Activated T-cell treated with anti-CD3 and anti-CD28 coated beads, Interleukin-2, amount 50 U/mL, for 24 hours (primary cell): ENCODE measurements at places on chromosomes 7 and 10.

DNA sequence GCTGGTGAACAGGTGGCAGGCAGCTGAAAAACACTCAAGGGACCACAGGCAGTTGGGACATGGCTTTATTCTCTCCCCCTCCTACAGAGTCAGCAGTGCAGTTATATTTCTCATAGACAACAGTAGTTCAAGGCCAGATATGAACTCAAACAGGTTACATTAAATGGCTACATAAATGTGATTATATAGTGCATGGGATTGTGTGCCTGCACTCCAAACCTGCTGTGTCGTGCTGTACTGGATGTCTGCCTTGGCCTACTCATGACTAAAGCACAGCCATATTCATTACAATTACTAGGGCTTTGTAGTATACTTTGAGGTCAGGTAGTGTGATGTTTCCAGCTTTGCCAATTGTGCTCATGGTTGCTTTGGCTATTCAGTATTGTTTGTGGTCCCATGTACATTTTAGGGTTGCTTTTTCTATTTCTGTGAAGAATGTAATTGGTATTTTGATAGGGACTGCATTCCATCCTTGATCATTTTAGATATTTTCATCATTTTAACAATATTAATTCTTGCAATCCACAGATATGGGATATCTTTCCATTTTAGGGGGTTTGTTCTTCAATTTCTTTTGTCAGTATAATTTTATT is 393.6 kb downstream of the CNTNAP2 start:
- DNase-seq, result no peak

- no peak for DNase-seq
Observed at GRCh38 chr7:117435475-117436043, 8.3 kb upstream of the ASZ1 start.

- no peak for DNase-seq
Observed at GRCh38 chr7:44087911-44088838, 5.8 kb upstream of the POLM start.

- DNase-seq, result no peak
Observed at GRCh38 chr10:129972966-129973673, 9.0 kb upstream of the EBF3 start.

DNA sequence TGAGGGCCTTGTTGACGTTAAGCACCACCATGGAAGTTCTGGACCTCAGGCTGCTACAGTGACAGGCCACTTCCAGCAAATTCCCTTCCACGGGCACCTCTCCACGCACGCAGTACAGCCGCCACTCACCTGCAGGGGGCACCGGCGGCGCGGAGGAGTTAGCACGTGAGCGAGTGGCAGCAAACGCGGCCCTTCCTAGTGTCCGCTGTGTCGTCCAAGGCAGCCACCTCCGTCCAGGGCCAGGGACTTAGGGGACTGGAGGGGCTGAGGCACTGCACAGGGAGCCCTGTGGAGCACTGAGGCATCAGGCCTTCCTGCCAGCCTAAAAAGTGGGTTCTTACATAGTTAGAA is 164.4 kb downstream of the SVIL start:
- no peak for DNase-seq

DNA sequence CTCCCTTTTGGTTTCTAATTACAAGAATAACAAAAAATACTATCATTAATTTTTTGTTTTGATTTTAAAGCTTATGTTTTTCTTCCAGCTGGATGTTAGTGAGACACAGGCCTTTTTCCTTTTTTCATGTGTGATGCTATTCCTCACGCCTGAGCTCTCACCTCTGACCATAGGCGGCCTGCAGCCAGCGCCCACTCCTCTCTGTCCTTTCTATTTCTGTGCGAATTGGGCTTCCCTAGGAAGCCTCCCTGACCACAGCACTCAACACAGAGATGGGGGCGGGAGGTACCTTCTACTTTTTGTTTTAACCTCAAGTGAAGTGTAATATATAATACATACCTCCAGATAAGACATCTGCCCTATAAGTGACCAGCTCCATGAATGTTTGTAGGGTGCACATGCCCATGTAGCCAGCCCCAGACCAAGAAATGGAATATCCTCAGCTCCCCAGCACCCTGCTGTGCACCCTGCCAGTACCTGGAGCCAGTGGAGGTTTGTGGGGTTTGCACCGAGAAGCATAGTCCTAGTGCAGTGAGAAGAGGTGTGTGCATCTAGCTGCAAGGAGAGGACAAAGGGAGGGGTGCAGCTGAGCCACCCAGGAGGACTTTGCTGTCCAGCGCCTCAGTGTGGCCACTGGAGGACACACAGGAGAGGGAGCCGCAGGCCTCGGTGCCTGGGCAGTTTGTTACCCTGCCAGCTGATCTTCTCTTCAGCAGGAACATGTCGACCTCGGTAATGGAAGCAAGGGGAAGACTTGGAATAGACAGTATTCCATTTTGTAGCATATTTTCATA is 38.5 kb downstream of the BNIP3 start:
- DNase-seq, result peak; percentile 35

GRCh38 chr7:28266402-28266801 is 85.8 kb upstream of the JAZF1 start:
- DNase-seq, result no peak

- no peak for DNase-seq
Observed at GRCh38 chr7:113175525-113176104, 57.3 kb upstream of the SMIM30 start.

- no peak for DNase-seq
Observed at GRCh38 chr7:26937306-26937705, 72.9 kb upstream of the SKAP2 start.

- no peak for DNase-seq
Observed at GRCh38 chr7:151904270-151904669, 27.4 kb upstream of the PRKAG2 start.

GRCh38 chr10:63071145-63071544 is 62.0 kb upstream of the NRBF2 start:
- DNase-seq, result no peak

GRCh38 chr7:94332571-94332970 is 62.1 kb upstream of the COL1A2 start:
- DNase-seq, result no peak

- DNase-seq, result no peak
Observed at GRCh38 chr7:80263333-80263732, 128.7 kb downstream of the GNAI1 start.
